NCI-H460 (cell line): ENCODE measurements at places on chromosomes 4 and X.

DNA sequence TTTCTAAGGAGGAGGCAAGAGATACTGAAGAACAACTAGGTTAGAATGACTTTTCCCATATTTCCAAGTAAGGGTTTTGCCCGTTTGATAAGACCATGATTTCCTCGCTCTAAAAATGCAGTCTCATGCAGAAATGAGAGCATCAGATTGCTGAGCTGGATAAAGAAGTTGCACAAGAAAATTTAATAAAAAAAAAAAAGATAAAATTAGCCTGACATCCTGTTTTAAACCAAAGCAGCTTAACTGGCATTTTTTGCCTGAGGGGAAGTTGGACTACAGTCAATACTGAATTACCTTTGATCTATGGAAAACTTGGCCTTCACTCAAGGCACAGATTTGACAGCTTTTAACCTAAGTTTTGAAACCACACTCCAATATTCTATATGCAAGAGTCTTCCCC is 208.4 kb downstream of the GASK1B start:
- no peak for DNase-seq

GRCh38 chrX:123590842-123591486 is 141.9 kb downstream of the THOC2 start:
- no peak for DNase-seq

DNA sequence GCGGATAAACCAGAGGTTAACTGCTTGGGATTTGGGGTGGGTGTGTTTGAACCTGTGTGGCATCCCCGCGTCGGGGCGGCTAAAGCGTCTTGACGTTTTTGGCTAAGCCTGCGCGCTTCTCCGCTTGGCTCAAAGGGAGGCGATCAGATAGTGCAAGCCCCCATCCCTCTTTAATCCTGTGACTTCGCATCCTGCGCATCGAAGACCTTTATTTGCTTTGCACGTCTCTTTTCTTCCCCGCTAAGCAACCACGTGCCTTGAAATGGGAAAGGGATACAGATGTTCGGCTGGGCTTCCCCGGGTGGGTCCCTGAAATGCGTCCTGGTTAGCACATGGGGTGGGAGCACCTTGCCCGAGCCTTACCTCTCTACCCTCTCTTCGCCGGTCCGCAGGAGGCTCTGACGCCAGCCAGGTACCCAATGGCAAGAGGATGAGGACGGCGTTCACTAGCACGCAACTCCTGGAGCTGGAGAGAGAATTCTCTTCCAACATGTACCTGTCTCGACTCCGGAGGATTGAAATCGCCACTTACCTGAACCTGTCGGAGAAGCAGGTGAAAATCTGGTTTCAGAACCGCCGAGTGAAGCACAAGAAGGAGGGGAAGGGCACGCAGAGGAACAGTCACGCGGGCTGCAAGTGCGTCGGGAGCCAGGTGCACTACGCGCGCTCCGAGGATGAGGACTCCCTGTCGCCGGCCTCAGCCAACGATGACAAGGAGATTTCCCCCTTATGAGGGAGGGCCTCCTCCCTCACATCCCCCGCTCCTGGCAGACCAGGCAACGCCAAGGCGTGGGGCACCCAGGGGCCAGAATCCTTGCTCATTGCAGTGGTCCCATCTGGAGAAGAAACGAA is 1.5 kb downstream of the GSX2 start:
- no peak for DNase-seq

DNA sequence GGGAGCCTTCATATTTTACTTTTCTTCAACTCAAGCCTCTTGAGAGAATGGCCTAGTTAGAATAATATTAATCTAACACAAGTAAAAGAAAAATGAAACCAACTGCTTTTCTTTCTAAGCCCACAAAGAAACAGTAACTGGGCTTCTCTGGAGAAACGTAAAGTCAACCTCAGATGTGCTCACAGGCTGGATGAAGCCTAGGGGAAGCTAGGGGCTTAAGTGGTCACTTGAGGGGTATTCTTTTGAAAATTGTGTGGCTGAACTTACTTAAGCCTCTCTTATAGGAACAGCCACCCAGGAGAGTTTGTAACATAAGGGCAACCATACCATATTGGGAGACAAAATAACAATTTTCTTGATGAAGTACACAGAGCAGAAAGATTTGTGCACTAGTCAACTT is 279.0 kb downstream of the SPRY1 start:
- no peak for DNase-seq

- no peak for DNase-seq
Measured at GRCh38 chr4:144699565-144699964, 53.6 kb downstream of the HHIP start.

- DNase-seq: no peak
Measured at GRCh38 chrX:136021903-136022302, 36.7 kb downstream of the SLC9A6 start.

DNA sequence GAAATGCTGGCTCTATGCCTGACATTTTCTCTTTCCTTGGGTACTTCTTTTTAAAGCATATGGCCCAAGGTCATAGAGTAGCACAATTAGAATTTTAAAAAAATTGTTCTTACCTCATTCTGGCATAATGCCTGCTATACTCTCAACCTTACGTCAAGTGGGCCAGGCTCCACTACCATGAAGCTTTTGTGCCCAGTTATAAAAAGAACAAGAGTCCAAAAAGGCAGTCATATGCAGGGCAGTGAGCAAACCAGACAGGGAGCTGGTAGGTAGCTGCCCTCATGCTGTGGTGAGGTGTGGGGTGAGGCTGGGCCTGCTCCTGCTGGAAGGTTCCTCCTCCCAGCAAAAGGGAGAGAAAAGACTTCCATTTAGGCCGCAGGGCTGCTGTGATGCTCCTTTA is 64.4 kb upstream of the UCP1 start:
- no peak for DNase-seq

GRCh38 chr4:75513526-75514130 is 575 bp downstream of the RCHY1 start:
- DNase-seq: no peak

- no peak for DNase-seq
Measured at GRCh38 chr4:67556436-67556835, 2.1 kb upstream of the STAP1 start.

- DNase-seq: no peak
Measured at GRCh38 chr4:154030746-154031145, 241.9 kb upstream of the SFRP2 start.

GRCh38 chr4:19309378-19309777 is 942.3 kb upstream of the SLIT2 start:
- no peak for DNase-seq

GRCh38 chr4:77579406-77580076 is 26.1 kb upstream of the CXCL13 start:
- no peak for DNase-seq

DNA sequence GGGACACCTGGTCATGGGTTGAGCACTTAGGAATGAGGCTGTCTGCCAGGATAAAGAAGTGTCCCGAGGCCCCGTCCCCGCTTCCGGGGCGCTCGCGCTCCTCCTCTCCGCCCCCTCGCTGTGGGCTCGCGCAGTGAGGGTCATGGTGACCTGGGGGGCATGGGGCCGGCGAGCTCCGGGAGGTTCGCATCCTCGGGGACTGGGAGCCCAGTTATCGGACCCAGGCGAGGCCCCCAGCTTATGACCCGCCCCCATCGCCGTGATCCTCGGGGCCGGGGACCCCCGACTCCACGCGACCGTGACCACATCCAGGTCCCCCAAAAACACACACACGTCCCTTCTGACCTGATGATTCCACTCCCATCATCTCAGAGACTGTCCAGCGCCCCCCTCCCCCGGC is 35.3 kb upstream of the SRPX start:
- no peak for DNase-seq

DNA sequence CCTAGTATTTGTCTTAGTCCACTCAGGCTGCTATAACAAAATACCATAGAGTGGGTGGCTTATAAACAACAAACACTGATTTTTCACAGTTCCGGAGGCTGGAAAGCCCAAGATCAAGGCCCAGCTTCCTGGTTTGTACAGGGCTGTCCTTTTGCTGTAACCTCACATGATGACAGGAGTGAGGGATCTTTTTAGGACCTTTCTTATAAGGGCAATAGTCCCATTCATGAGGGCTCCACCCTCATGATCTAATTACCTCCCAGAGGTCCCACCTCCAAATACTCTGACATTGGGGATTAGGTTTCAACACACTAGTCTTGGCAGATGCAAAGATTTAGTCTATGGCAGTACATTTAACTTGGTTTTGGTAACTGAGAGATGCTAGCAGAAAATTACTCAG is 20.9 kb downstream of the GPAT3 start:
- no peak for DNase-seq

DNA sequence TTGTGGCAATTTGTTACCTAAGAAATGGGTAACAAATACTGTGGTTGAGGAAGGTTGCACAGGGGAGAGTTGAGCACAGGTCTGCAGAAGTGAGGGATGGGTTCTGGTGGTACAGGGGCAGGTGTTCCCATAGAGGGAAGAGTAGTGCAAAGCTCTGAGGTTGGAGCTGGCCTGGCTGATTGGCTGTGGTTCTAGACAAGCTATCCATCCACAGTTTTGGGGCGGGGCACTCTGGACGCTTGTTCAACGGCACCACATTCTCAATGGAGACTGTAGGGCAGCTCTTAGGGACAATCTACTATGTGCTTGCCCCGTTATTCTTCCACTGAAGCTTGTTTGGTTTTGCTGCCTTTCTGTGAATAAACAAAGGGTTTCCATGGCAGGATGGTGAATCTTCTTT is 35.4 kb downstream of the NAT8L start:
- no peak for DNase-seq

DNA sequence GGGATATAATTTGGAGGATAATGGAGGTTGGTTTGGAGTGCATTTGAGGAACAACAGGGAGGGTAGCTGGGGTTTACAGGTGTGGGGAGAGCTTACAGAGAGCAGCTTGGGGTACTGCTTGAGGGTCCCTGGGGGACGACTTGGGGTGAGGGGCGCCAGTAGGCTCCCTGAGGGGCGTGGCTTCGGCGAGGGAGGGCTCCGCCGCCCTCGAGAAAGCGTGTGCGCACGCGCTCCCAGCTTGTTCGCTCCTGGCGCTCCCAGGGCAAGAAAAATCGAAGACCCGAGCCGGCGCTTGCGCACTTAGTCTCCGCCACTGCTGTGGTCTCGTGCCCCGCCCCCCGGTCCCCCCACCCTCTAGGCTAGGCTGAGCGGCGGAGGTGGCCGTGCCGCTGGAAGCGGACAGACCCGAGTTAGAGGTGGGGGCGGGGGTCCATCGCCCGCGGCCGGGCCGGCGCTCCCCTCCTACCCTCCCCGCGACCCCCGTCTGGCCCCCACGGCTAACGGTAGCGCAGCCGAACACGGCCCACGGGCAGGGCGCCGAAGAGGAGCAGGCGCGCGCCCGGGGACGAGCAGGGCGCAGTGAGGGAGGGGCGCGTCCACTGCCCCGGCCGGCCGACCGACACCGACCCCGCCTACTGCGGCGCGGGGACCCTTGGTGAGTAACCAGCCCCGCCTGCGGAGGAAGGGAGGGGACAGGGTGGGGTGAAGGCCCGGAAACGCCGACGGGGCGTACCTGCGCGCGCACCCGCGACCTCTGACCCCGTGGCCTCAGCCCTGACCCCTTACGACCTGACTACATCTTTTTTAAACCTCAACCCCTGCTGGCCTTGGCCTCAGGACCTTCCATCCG is 5.4 kb upstream of the CCDC120 start:
- peak; percentile 12 for DNase-seq

DNA sequence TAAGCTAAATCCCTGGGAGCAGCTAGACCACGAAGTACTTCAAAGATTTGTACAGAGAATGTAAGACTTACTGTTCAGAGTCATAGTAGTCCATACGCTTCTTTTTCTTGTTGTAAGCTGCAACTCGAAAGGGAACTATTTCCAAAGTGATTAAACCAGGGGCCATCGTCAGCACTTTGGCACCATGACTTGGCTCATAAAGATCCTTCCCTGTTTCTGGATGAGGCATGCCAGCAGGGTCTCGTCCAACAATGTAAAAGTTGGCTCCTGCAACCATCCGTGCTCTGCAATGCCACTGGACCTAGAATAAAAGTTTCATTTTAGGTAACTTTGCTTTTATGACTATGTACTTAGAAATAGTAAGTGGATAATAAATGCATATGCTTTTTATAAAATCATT is 88.5 kb downstream of the PAPSS1 start:
- DNase-seq: no peak

GRCh38 chr4:1349359-1350168 is 2.6 kb downstream of the UVSSA start:
- no peak for DNase-seq

- DNase-seq: no peak
Measured at GRCh38 chr4:181582595-181582994, 660.6 kb upstream of the TENM3 start.

GRCh38 chr4:32985256-32985655 is 2265.1 kb downstream of the PCDH7 start:
- no peak for DNase-seq
